Activated T-cell treated with anti-CD3 and anti-CD28 coated beads, Interleukin-2, amount 50 U/mL, for 48 hours (primary cell): ENCODE measurements at places on chromosomes 6 and 20.
A peak's percentile ranks its signal among the peaks of the same experiment; 100 is the strongest.

GRCh38 chr20:62387219-62387913, 463 bp downstream of the RPS21 start:
- DNase-seq: no peak

GRCh38 chr6:149234051-149234962, 83.2 kb upstream of the TAB2 start:
- DNase-seq: peak; percentile 76

- DNase-seq: no peak
These were observed 282.7 kb downstream of the HDGFL1 start for GRCh38 chr6:22852101-22852500.

DNA sequence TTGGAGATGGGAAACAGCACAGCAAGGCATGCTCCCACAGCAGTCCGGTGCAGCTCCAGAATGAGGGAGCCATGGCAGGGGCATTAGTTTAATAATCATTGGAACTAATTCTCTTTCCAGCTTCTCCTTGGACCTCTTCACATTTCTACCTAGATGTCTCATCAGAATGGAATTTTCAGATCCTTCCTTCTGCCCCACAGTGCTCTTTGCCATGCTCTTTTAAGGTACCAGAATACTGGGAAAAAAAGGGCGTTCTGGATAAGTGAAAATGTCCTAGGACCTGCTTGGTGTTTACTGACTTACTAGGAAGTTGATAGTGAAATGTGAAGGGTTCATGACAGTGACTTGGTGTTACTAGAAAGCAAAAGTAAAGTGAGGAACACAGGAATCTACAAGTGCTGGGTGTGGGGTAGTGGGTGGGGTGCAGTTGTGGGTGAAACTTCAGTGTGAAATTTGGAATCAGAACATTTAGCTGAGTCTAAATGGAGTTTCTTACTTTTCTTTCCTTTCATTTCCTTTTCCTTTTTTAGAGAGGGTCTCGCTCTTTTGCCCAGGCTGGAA, 207.1 kb downstream of the ARID1B start:
- no peak for DNase-seq

GRCh38 chr6:75830959-75831885, 82.2 kb downstream of the MYO6 start:
- DNase-seq: no peak

DNA sequence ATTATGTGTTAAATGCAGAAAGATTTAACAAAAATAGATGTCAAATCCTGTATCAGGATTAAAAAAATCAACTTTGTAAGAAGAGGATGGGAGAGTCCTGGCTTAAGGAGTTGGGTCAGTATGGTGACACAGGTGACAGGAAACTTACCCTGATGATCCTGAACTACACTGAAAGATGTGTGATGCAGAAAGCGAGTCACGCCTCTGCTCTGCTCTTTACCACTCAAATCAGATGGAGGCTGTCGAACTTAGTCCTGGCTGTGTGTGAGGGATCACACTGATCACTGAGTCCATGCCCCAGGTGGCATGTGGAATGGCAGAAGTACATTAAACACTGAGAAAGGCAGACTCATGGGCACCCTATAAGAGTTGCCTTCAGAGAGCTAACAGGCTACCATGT, 92.9 kb downstream of the GJA10 start:
- peak; percentile 48 for DNase-seq

- DNase-seq: no peak
These were observed 964.7 kb upstream of the FLRT3 start for GRCh38 chr20:15302075-15302474.

DNA sequence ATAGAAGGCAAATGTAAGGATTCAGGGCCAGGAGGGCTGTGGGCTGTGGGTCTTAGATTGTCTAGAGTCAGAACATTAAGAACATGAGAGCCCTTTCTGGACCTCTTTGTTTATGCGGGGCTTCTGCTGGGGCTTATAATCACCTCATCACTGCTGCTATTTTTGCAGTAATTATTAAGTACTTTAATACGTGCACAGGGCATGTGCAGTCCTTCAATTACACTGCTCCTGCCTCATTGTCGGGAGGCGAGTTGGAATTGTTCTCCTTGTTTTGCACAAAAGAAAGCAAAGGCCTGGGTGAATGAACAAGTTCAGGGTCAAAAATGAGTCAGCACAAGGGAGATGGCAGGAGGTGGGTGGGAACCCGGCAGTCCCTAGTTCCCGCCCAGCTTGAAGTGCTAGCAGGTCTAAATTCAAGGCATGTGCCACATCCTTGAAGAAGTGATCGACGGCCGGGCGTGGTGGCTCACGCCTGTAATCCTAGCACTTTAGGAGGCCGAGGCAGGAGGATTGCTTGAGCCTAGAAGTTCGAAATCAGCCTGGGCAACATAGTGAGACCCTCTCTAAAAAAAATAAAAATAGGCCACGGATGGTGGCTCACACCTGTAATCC, 34.4 kb upstream of the PTPN1 start:
- DNase-seq: no peak

- DNase-seq: no peak
These were observed 87.1 kb downstream of the INSM1 start for GRCh38 chr20:20454850-20455627.

DNA sequence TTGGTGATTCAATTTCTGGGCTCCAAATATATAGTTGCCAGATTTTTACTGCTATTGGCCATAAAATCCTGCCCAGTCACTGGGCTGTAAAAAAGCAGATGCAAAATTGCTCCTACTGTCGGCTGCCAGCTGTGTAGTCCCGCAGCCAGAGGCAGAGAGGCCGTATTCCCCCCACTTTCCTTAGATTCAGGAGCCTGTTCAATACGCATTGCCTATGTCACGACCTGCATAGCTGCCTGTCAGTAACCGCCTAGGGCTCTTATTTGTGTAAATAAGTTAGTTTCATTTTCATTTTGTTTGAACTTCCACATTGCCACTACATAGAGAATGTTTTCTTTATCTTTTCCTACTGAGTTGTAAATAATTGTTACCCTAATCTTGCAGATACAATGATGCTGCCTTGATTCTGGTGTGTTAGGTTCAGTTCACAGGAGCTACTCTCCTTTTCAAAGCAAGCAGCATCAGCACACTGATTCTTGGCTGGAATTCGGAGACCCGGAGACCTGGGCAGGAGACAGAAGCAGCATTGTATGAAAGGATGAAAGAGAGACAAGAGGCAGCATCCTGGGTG, 46.0 kb upstream of the UST start:
- DNase-seq: no peak

- peak; percentile 57 for DNase-seq
These were observed at the start of gene DLL1 for GRCh38 chr6:170290296-170291128. TSS of gene DLL1 (minus strand) at chr6:170291078. CDS start at chr6:170290139, 939 bp downstream.

GRCh38 chr6:7507600-7507999, 33.9 kb upstream of the DSP start:
- no peak for DNase-seq

DNA sequence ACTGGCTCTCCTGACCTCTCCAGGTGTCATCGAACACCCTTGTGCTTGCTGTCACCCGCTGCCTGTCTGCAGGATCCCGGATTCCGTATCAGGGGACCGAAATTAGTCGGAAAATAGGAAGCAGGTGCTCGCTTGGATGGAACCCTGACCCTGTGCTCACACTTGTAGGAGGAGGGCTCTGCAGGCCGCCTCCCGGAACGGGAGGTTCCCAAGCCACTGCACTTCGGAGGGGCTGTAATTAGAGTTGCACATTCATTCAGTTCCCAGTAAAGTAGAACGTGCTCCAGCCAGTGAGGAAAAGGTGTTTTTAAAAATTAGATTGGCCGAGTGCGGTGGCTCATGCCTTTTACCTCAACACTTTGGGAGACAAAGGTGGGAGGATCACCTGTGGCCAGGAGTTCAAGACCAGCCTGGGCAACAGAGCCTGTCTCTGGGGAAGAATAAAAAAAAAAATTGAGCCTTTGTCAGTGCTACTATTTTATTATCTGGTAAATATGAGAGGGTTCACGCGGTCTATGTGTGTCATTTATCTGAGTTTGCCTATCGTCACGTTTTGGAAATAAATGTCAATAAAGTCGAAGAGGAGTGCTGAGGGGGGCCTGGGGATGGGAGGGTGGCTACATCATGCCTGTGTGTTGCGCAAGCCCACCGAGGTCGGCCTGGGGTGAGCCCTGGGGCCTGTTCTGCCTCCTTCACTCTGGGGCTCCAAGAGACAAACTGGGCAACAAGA, 1.5 kb upstream of the GMEB2 start:
- DNase-seq: peak; percentile 84

DNA sequence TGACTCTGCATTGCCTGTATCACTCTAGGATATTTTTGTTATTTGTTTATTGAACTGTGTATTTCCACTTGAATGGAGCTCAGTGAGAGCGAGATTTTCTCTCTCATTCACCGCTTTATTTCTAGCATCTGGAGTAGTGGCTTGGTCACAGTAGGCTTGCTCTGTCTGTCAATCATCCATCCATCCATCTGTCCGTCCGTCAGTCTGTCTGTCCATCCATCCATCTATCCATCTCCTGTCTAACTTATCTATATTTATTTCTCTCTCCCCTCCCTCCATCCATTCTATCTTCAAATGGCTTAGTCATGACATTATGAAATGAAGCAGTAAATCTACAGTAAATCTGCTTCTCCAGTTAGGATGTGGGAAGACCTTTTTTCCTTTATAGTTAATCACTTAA, 94.6 kb downstream of the TIAM2 start:
- no peak for DNase-seq

GRCh38 chr20:53795170-53795569, 201.5 kb upstream of the ZNF217 start:
- DNase-seq: no peak

DNA sequence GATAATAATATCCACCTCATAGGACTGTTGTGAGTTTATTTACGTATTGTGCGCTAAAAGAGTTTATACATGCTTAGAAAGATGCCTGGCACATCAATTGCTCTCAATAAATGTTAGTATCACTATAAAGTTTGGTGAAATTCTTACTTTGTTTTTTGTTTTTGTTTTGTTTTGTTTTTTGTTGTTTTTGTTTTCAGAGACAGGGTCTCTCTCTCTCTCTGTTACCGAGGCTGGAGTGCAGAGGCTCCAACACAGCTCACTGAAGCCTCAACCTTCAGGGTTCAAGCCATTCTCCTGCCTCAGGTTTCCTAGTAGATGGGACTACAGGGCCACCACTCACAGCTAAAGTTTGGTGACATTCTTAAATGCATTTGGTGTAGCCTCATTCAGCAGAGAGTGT, 32.2 kb upstream of the BTN3A2 start:
- no peak for DNase-seq

DNA sequence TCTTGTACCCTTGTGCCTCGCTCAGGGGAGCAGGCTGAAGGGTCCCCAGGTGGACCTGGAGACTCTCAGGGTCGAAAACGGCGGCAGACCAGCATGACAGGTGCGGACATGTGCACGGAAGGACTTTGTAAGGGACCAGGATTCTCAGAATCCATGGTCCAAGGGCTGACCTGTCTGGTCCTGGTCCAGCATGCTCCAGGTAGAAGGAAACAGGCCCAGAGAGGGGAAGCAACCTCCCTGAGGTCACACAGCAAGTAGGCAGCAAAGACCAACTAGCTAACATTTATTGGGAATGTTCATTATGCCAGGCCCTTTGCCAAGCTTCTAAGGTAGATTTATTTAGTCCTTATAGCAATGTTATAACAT, 5.9 kb downstream of the CDKN1A start:
- DNase-seq: no peak

DNA sequence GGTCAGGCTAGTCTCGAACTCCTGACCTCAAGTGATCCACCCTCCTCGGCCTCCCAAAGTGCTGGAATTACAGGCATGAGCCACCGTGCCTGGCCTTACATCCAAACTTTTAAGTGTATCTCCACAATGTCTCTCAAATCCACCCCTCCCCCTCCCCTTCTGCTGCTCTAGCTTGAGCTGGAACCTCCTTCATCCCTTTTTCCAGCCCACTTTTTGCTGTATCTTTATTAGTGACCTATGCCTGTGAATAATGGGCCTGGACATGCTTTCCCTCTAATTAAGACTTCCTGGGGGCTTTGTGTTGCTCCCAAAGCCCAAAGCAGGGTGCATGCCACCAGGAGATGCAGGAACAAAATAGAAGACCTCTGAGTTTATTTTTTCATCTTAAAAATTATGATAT, 26.1 kb downstream of the TNFAIP3 start:
- no peak for DNase-seq

DNA sequence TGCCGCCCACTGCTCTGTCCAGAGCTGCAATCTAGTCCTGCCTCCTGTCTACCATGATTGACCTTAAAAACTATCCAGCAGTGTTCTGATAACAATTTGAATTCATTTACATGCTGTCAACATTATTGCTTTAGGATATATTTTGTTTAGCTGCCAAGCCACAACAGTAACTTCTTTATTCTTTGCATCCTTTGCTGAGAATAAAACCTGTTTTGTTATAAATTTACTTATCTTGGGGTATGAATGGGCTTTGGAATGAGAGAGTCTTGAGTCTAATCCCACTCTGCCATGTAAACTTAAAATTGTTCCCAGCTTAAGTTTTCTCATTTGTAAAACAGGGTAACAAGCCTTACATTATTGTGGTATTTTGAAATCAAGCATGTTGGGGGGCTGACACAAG, 116.4 kb downstream of the FLRT3 start:
- DNase-seq: no peak

GRCh38 chr6:40188931-40189330, 254.7 kb upstream of the MOCS1 start:
- DNase-seq: no peak

DNA sequence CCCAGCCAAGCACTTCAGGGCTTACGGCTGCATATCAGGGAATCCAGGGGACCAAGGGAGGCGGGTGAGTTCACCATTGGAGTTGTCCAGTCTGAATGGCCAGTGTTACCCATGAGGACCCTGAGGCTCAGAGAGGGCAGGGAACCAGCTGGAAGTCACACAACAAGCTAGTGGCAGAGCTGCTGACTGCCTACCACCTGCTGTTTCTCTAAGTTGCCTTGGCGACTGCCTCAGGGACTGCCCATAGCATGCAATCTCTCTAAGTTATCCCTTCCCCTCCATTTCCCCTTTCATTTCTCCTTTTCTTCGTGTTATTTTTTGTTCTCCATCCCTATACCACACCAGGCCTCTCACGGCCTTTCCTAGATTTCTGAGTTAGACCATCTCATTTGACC, 71.8 kb upstream of the SIRPA start:
- DNase-seq: no peak

GRCh38 chr6:32886681-32887383, 32.8 kb downstream of the PSMB9 start:
- no peak for DNase-seq

- no peak for DNase-seq
These were observed 273.4 kb upstream of the SASH1 start for GRCh38 chr6:148069256-148069655.

- no peak for DNase-seq
These were observed 148.3 kb downstream of the ZNF217 start for GRCh38 chr20:53445321-53445731.
